Posterior cingulate gyrus (tissue), 11 donors: ENCODE measurements at places on chromosomes 3 and 15.
A peak's percentile ranks its signal among the peaks of the same experiment; 100 is the strongest.

DNA sequence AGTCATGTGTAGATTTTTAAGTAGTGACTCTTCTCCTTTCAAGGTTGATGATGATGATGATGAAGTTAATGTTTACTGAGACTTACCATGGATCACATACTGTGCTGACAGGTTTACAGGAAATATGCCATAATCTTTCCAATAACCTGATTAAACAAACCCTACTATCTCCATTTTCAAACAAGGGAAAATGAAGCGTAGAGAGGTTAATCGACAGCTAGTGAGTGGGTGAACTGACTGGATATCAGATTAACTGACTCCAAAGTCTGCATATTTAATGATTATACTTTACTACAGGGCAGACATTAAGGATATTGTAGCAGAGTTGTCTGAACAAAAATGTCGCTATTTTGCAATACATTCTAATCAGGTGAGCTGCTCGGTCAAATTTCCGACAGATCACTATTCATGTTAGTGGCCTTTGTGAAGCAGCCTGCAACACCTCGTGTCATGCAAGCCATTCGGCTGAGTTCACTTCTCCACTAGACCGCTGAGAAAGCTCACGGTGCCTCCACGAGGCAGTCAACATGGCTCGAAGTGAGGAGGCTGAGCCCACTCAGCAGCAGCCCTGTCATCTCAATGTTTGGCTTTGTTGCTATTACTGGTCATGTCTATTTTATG lies 264.2 kb downstream of the NFKBIZ start:
- no peak for DNase-seq

DNA sequence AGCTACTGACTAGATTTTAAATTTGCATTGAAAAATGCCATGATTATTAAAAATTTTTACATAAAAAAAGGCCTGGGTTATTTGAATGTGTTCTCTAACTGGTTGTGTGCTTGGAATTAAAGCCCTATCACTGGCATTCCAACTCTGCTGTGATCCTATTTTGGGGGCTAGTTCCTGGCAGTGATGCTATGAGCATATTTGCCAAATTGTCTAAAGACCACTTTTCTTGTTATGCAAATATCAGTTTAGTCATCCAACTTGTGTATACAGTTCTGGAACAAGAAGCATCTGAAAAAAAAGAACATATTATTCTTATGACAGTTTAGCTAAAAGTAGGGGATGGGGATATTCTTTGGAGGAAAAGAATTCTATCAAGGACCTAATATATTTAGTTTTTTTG lies 243.4 kb upstream of the ZNF717 start:
- DNase-seq = no peak

DNA sequence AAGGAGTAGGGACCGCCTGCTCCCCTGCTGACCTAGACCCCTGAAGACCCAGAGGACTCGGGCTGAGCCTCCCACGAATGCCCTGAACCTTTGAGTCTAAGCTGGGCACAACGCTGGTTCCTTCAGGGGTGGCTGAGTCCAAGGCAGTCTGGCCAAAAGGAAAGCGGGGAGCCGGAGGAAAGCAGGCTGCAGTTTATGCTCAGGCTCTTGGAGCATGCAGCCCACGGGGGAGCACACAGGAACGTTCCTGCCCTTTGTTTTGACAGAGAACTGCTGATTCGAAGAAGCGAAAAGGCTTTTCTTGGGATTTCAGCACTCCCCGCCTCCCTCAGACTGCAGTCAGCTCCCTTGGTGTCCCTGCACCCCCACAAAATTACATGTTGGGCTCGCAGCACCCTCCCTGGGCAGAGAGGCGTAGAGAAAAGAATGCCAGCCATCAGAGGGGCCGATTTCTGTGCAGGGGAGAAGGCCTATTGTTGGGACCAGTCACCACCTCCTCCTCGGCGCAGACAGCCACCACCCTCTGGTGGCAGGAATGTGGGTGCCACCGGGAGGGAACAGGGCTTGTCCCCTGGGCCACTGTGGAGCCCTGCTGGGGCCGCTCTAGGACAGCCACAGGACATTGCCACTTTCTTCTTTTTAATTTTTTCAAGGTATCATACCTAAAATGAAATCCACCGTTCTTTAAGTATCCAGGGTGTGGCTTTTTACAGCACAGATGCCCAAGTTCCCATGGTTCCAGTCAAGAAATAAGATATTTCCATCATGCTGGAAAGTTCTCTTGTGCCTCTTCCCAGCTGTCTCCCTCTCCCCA lies 72.2 kb downstream of the SMAD6 start:
- DNase-seq = peak; percentile 72

DNA sequence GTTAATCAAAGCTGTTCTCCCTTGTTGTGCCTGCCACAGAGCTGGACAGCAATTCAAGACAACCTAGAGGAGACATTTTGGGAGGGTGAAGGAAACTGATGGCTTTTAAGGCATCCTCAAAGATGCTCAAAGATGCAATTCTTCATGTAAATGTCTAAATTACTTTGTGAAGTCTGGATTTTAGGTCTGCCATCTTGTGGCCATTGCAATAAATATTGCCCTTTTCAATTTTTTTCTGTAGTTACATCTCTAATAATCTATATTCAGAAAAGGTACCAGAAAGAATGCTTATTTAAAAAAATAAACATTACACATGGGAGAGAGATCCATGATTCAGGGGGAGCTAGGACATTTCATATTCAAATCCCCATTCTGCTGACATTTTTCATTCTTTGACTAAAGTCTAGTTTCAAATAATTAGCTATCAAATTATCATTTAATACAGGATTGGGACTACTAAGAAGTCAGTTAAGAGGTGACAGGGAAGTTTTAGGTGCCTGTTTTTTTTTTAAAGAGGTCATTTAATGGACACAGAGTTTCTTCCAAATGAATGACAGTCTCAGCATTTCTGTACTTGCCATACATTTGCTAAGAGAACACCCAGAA lies 259.8 kb upstream of the WNT5A start:
- DNase-seq = no peak

DNA sequence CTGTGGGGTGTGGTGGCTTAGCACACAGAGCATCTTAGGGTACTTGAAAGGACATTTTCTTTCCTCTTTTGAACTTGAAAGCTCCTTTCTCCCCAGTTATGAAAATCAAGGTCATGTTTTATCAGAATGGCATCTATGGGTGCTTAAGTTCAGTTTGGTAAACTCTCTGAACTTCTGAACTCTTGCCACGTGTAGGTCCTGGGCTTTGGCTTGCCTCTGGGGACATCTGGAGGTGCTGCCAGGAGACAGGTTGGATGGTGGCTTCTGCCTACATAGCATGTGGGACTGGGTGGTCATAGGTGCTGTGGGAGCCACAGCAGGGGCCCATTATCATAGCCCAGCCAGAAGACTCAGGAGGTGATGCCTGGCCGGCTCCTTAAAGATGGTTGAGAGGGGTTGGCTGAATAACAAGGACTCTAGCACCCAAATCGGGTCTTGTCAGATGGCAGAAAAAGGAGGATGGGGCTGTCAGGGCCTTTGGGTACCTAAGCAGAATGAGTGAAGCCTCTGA lies 15.6 kb downstream of the GHRL start:
- DNase-seq = no peak

- DNase-seq = no peak
Observed at GRCh38 chr3:99500485-99500884, 137.9 kb upstream of the COL8A1 start.

DNA sequence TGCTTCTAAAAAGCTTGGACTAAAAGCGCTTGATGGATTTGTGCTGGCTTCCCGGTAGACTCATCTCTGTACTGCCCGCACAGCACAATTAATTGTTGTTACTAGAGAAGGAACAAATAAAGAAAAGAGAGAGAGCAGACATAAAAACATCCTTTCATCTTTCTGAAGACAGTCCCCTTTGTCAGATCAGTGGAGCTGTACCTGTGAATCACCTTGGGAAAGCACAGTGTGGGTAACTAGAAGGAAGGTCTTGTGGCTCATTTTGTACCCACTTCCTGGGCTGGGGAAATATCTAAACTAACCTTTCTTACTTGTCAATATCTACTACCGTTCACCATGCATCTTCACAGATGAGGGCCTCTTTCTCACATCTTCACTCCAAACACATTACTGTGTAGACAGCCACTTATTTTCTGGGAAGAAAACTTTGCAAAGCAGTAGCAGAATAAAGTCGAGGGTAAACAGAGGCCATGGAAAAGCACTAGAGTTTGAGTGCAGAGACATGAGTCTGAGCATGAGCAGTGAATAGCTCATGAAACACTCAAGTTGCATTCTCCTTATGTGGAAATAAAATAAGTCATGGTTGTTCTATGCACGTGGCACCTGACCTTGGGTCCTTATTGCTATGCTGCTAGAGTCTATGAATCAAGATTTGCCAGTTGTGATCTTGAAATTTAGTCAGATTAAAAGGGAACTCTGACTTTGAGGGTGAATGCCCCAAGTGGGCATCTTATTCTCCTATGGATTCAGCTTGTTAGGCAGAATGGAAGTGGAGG lies 169.3 kb downstream of the LPP start:
- DNase-seq = no peak

- DNase-seq = no peak
Observed at GRCh38 chr15:40365624-40366456, 7.8 kb downstream of the DISP2 start.

DNA sequence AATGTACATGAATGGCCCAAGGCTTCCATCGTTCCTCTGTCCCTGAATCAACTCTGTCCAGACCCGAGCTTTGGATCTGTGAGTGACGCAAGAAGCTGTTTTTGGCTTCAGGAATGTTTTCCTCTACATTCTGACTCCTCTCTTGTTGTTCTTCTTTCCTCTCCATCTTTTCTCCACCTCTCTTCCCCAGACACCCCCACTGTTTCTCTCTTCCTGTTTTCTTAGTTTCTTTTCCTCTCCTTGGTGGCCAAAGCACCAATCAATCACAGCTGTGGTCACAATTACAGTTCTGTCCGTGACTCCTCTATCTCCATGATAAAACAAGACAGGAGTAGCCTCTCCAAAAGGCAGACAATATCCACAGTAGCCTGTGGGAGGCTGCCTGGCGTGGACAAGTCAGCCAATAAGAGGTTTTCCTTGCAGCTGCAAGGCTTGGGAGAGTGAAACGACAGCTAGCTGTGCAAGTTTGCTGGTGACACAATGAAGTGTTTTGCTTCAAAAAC lies 4.9 kb upstream of the TMEM212 start:
- peak; percentile 45 for DNase-seq

DNA sequence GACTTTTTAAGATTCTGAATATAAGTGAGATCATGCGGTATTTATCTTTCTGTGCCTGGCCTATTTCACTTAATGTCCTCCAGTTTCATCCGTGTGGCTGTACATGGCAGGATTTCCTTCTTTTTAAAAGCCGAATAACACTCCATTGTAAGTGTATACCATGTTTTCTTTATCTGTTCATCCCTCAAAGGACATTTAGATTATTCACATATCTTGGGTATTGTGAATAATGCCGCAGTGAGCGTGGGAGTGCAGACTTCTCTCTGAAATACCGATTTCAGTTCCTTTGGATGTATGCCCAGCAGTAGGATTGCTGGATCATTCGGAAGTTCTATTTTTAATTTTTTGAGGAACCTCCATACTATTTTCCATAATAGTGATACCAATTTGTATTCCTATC lies 136.1 kb downstream of the APBA2 start:
- no peak for DNase-seq

DNA sequence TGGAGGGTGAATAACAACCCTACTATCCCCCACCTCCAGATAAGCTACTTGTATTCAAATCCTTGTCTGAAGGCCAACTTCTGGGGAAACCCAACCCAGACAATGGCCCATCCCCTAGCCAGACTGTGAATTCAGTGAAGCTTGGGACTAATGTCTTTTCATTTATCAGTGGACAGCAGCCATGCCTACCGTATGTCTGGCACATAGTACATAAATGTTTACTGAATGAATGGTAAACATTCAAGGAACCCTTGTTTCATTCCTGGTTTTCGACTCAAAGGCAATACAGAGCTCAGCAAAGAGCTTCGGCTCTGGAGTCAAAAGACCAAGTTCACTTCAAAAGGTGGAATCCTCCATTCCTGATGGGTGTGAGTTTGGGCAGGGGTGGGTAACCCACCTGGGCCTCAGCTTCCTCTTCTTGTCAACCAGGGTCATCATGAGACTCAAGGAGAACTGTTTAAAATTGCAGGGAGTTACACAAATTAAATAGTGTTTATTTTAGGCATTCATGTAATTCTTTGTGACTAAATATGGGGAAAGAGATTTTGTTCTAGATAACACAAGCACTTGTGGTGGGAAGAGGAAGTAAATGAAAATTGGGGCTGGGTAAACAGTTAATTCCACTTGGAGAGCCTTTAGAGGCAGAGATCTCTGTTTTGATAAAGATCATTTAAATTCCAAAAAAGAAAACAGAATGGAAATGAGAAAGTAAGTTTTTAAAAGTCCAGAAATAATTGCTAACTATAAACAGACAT lies 303.7 kb upstream of the WNT5A start:
- DNase-seq = no peak

DNA sequence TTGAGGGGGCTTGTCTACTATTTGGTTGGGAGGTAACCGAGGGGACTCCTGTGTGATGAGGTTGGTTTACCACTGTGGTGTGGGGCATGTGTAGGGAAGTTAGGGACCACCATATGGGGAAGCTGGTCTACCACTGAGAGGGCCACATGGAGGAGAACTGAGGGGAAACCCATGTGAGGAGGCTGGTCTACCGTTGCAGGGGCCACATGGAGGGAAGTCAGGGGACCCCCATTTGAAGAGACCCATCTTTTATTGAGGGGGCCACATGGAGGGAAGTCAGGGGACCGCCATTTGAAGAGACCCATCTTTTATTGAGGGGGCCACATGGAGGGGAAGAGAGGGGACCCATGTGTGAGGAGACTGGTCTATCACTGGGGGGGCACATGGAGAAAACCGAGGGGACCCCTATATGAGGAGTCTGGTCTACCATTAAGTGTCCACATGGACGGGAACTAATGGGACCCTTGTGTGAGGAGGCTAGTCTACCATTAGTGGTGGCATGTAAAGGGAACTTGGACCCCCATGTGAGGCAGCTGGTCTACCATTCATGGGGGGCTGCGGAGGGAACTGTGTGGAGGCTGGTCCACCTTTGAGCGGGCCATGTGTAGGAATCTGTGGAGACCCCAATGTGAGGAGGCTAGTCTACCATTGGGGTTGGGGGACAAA lies 165.5 kb downstream of the FBLN2 start:
- no peak for DNase-seq

DNA sequence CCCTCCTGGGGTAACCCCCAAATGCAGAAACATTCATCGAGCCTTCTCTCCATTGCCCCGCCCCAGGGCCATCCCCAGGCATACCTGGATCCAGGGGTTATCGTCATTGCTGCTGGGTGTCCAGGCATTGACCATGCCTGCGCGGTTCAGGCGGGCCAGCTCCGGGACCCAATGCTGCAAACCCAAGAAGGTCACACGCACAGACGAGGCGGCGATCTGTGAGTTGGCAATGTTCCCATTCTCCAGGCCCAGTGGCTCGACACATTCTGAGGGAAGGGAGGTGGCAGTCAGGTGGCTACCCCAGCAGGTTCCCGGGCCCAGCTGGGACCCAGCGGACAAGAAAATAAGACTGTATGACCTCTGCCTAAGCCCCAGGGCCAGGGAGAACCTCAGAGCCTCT lies 6.1 kb downstream of the MFGE8 start:
- peak; percentile 71 for DNase-seq

- DNase-seq = no peak
Observed at GRCh38 chr15:68018797-68019444, 35.2 kb upstream of the PIAS1 start.

- no peak for DNase-seq
Observed at GRCh38 chr3:156670077-156670476, 4.3 kb upstream of the TIPARP start.

GRCh38 chr3:65811892-65812291 lies 226.8 kb downstream of the MAGI1 start:
- no peak for DNase-seq
